MCF 10A (cell line): ENCODE measurements at places on chromosomes 6 and 20. TPM values are rescaled to one million over a fixed set of nuclear protein-coding genes. Genes with fewer than 3 reads are reported as not detected.
A peak's percentile ranks its signal among the peaks of the same experiment; 100 is the strongest.

DNA sequence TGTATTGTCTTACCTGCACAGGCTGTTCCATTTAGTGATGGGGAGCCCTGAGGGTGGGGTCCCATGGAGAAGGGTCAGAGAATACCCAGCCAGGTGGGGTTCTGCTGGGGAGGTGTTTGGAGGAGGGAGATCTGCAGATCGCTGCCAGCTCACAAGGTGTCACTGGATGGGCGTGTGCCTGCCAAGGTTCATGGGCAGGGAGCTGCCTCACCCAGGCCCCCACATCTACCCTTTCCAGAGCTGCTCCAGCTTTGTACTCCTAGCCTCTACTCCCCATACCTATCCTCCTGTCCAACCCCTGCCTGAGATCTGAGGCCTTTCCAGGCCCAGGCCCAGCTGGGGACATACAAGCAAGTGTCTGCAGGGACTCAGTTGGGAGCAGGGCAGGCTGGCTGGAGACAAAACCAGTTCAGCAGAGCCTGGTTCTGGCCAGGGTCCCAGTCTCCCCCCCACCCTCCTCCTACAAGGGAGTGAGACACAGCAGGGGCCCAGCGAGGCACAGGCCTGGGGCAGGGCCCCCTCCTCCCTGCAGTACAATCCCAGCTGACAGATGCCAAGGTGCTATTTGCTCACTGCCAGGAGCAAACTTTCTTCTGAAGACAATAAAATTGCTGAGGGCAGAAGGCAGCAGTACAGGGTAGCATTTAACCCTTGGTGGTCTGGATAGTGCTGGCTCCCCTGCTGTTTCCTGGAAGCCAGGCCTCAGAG is 19.7 kb downstream of the SPDEF start:
- H3K4me3 ChIP-seq: no peak overlapping the region
- H3K27me3 ChIP-seq: no peaks in the 10 kb centered on the region
- DNase-seq: no peak

- no peaks in the 10 kb centered on the region for H3K36me3 ChIP-seq
- H3K4me1 ChIP-seq: peaks cover 30% of the 10 kb centered on the region
- H3K27me3 ChIP-seq: no peaks in the 10 kb centered on the region
- no peak overlapping the region for H3K4me3 ChIP-seq
- peak; percentile 54 for DNase-seq
Measured at GRCh38 chr6:5670811-5671561, 335.7 kb downstream of the NRN1 start.

- H3K36me3 ChIP-seq: peaks cover 30% of the 10 kb centered on the region
- H3K27me3 ChIP-seq: no peaks in the 10 kb centered on the region
- no peak overlapping the region for H3K4me3 ChIP-seq
- no peak for DNase-seq
Measured at GRCh38 chr20:33859751-33860150, 48.6 kb downstream of the CHMP4B start.

Gene TBX18
- 0.39 and 0.42 TPM in 2 replicates for total RNA-seq

Gene NT5DC1
- 16.5 and 27.6 TPM in 2 replicates for total RNA-seq

GRCh38 chr6:43510827-43511163 is 649 bp upstream of the LRRC73 start:
- H3K4me3 ChIP-seq: peak overlapping the region; percentile 63
- H3K27ac ChIP-seq: peak overlapping the region; percentile 57
- DNase-seq: no peak
- peaks cover 43% of the 10 kb centered on the region for H3K36me3 ChIP-seq

DNA sequence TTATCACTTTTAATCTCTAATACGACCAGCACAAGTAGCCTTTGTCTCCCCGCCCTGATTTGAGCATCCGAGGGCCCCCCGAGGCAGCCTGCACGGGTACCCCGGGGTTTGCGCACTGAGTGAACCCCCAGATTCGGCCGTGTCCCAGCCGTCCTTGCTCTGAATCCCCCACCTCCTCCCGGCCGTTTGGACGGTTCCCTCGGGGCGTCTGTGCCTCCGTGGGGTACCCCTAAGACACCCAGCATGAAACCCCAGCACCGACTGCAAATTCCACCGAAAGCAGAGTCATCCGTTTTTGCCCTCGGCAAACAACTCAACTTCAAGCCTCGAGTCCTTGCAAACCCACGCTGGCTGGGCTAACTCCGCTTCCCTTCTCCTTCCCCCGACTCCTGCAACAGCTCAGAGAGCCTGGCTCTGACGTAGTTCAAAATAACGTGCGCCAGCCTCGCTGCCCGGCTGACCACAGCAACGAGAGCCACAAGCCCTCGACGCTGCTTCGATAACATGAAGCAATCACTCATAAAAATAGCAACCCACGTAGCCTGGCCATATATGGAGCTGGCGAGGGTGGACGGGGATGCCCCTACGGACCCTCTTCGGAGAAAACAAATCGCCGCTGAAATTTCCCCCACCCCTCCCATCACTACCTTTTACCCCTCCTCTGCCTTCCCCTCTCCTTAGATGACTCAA is 764 bp upstream of the SNAP25 start:
- no peaks in the 10 kb centered on the region for H3K36me3 ChIP-seq
- peak; percentile 52 for DNase-seq
- peak overlapping the region; percentile 40 for H3K4me3 ChIP-seq
- H3K27me3 ChIP-seq: peaks cover 52% of the 10 kb centered on the region

Gene VGLL2
- total RNA-seq: not detected in 2 replicates

- H3K4me3 ChIP-seq: no peak overlapping the region
- H3K36me3 ChIP-seq: peaks cover 2% of the 10 kb centered on the region
- H3K4me1 ChIP-seq: no peaks in the 10 kb centered on the region
- no peaks in the 10 kb centered on the region for H3K27me3 ChIP-seq
- DNase-seq: no peak
- H3K27ac ChIP-seq: no peak overlapping the region
Measured at GRCh38 chr20:4982281-4982680, 19.0 kb downstream of the SLC23A2 start.

Gene MYCT1
- total RNA-seq: not detected in 2 replicates
